Testis (tissue), 5 donors: ENCODE measurements at places on chromosomes 5 and 9. TPM values are rescaled to one million over a fixed set of nuclear protein-coding genes. Genes with fewer than 3 reads are reported as not detected.

DNA sequence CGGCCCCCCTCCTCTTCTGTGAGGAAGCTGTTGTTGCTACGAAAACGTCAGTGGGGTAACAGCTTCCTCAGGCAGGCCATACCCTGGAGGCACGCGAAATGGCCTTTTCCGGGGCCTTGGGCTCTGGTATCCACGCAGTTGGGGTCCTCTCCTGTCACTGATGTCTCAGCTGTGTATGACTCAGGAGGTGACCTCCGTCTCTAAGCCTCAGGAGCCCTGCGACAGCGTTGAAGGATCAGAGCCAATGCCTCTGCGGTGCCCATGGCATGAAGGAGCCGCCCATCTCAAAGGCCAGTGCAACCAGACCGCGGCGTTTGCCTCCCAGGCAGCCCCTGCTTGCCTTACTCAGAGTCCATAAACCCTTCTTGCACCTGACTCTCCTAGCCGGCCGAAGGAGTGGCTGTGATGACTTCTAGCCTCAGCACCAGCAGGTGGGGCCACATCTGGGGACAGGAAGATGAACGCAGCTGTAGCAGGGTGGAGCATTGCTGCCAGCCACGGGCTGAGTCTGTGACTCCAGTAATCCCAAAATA, 1.0 kb upstream of the MXD3 start:
- no peak for DNase-seq
- H3K27me3 ChIP-seq: no peaks in the 10 kb centered on the region
- H3K4me1 ChIP-seq: peaks cover 28% of the 10 kb centered on the region
- H3K36me3 ChIP-seq: no peaks in the 10 kb centered on the region
- peak overlapping the region; percentile 7 for H3K4me3 ChIP-seq
- H3K27ac ChIP-seq: no peak overlapping the region

DNA sequence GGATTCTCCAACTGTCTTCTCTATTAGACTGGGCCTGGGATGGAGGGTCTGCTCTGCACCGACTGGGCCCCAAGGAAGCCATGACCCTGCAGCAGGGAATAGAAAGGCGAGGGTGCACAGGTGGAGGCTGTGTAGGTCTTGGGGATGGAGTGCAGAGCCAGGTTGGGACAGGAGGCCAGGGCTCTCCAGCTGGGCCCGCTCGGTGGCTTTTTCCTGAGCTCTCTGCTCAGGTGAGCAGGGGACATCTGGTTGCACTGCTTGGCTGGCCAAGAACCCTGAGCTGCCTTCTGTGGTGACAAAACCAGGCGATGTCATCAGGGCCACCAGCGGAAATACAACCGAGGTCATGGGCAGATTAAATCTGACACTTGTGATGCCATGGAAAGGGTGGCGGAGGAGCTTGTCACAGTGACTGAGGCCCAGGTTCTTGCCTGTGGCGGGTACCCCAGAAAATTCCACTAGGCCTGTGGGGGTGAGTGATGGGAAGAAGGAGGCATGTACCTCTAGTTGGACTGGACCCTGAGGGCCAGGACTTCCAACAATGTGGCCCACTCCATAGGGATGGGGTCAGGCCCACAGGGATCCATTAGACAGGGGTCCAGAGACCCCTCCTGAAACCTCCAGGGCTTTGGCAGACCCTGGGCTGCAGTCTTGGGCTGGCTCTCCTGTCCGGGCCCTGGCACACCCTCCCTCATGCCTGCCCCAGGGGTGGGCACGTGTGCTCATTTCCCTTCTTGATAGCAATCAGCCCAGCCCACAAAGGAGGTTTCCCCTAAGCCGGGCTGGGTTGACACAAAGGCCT, 4.4 kb upstream of the IL3 start:
- H3K4me1 ChIP-seq: no peaks in the 10 kb centered on the region
- no peak overlapping the region for H3K4me3 ChIP-seq
- H3K36me3 ChIP-seq: no peaks in the 10 kb centered on the region
- H3K27me3 ChIP-seq: no peaks in the 10 kb centered on the region
- peak; percentile 9 for DNase-seq

DNA sequence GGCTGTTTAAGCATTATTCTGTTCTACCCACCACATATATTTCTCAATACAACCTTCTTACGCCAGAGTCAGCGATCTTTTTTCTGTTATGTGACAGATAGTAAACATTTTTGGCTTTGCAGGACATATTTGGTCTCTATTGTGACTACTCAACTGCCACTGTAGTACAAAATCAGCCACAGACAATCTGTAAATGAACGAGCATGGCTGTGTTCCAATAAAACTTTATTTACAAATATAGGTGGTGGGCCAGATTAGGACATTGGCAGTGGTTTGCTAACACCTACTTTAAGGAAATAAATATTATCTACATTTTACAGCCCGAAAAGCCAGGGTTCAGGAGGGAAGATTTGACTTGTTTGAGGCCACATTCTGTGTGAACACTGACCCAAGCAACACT, 40.2 kb upstream of the FBXW11 start:
- DNase-seq: no peak
- peaks cover 10% of the 10 kb centered on the region for H3K4me1 ChIP-seq
- no peak overlapping the region for H3K4me3 ChIP-seq

DNA sequence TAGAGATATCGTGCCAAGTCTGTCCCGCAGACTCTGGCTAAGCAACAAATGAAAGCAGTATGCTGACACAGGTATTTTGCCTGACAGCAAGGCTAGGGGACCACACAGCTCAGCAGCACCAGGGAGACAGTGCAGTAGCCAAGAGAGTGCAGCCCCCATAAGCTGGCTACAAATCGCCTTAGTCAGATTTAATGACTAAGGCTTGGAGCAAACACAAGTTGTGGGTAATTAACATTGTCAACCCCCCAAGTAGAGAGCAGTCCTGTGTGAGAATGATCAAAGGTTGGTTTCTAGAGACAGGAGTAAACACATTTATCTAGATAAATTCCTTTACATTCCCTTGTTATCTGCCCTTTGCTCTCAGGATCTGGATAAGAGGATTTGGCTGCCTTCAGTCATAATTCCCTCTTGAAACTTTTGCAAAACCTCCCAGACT, 1434.5 kb upstream of the CDH6 start:
- H3K4me3 ChIP-seq: no peak overlapping the region
- no peaks in the 10 kb centered on the region for H3K4me1 ChIP-seq
- no peak for DNase-seq
- no peaks in the 10 kb centered on the region for H3K36me3 ChIP-seq

DNA sequence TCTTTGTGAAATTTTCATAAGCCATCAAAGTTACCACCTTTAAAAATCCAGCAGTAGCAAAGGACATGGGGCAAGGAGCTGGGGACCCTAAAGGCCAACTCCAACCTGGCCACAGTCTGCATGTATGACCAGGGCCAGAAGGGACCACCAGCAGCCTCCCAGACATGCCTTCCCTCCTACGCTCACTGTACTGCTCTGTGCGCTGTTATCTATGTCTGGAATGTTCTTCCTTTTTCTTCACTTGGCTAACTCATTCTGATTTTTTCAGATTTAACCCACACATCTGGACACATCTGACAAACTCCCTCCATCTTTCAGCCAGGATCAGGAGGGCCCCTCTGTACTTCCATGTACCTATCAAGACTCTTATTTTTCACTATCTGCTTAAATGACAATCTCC, 47.6 kb upstream of the TRAF1 start:
- no peaks in the 10 kb centered on the region for H3K27me3 ChIP-seq
- peak overlapping the region; percentile 63 for H3K27ac ChIP-seq
- no peak for DNase-seq
- H3K4me1 ChIP-seq: peaks cover 12% of the 10 kb centered on the region
- no peak overlapping the region for H3K4me3 ChIP-seq

DNA sequence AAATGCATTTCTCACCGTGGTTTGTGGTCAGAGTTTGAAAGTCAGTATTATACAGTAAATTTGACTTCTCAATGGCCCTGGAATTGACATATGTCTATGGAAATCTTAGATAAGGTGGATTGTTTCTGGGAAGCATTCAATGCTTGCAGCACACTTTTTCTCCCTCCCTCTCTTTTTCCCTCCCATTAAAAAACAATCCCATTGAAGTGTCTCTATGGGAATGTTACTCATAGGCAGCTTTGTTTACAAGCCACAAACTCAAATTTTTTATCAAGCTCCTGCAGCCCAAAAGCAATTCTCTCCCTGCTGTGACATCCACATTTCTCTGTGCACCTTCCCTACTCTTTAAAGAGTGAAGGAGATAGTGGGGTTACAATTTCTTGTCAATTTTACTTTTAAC, 292.1 kb downstream of the ARRDC3 start:
- H3K27ac ChIP-seq: no peak overlapping the region
- DNase-seq: no peak
- H3K27me3 ChIP-seq: no peaks in the 10 kb centered on the region

DNA sequence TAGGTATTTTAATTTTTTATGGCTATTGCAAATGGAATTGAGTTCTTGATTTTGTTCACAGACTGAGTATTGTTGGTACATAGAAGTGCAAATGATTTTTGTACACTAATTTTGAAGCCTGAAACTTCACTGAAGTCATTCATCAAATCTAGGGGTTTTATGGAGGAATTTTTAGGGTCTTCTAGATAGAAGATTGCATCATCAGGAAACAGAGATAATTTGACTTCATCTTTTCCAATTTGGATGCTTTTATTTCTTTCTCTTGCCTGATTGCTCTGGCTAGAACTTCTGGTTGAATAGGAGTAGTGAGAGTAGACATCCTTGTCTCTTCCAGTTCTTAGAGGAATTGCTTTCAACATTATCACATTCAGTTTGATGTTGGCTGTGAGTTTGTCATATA, 58.2 kb upstream of the SNCAIP start:
- no peaks in the 10 kb centered on the region for H3K4me1 ChIP-seq
- H3K4me3 ChIP-seq: no peak overlapping the region
- no peak for DNase-seq
- no peak overlapping the region for H3K27ac ChIP-seq
- H3K27me3 ChIP-seq: no peaks in the 10 kb centered on the region

DNA sequence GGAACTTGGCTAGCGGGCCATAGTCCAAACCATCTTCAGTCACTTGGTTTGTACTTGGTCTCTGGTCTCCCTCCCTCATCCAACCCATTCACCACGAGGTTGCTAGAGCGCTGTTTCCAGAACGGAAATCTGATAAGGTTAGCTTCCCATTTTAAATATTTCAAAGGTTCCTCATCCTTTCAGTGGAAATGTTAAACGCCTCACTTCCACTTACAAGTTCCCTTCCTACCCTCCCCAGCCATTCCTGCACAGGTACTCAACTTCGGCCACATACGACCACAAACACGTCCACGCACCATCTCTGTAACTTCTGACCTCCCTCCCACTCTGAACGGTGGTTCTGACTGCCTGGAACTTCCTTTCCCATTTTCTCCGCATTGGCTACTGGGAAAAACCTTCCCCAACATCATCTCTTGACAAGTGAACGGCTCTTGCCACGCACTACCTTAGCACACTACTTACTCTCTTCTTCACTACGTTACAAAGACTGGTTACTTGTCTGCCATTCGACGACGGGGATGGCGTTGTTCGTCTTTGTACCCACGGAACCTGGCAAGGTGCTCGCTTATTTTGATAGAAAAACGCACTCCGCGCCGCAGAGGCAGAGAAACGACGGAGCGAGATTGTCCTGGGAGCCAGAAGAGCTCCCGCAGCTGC, 629 bp downstream of the CCNH start:
- H3K4me3 ChIP-seq: peak overlapping the region; percentile 65
- H3K4me1 ChIP-seq: no peaks in the 10 kb centered on the region
- no peaks in the 10 kb centered on the region for H3K27me3 ChIP-seq
- peak overlapping the region; percentile 94 for H3K27ac ChIP-seq

DNA sequence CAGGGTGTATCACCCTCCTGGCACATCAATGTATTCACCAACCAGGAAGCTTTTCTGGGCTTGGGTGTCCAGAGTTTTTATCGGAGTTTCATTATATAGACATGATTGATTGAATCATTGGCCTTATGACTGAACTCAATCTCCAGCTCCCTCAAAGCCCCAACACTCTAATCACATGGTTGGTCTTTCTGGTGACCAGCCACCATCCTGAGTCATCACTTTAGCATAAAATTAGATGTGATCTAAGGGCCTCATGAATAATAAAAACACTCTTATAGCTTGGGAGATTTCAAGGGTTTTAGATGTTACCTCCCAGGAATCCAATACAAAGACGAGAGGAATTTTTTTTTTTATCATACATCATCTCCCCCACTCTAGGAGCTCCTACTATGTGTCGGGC, 7.7 kb upstream of the PBX3 start:
- DNase-seq: no peak
- no peak overlapping the region for H3K4me3 ChIP-seq
- H3K27me3 ChIP-seq: no peaks in the 10 kb centered on the region
- no peaks in the 10 kb centered on the region for H3K4me1 ChIP-seq

DNA sequence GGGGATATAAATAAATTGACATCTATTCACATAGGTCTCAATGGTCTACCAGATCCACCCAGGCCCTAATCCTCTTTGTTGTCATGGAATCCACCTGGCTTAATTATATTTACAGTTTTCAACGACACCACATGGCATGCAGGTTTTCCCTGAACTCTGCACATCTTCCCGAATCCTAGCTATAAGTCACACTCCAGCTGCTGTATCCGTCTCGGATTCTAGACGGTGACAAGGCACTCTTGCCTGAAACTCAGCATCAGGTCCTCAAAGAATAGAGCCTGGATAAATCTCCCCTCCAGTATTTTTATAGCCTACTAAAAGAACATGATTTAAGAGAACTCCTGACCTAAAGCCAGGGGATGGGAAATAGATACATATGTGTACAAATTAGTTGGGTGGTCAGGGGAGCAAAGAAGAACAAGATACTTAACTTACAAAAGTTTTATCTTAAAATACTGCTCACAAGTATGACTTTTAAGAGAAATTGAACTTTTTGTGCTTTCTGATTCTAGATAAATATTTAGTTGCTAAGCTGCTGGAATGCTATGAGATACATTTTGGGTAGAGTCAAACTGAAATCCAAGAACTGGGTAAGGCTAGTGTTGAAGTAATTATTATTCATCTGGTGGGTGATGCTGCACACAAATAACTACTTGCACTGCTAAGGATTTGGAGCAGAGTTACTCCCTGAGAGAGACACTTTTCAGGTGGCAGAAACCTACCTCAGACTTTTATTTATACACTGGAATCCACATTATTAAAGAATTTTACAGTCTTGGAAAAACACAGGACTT, 187.3 kb downstream of the EFNA5 start:
- no peaks in the 10 kb centered on the region for H3K36me3 ChIP-seq
- DNase-seq: no peak
- peaks cover 4% of the 10 kb centered on the region for H3K4me1 ChIP-seq
- no peak overlapping the region for H3K27ac ChIP-seq

GCNT4 gene
- total RNA-seq: 2.7 TPM

ALDH1A1 gene
- 337 TPM for total RNA-seq

IL7R gene
- total RNA-seq: 7.6 TPM

ZFYVE16 gene
- 50.0 TPM for total RNA-seq

FCN1 gene
- 0.19 TPM for total RNA-seq

FAM221B gene
- total RNA-seq: 4.2 TPM

PTPDC1 gene
- total RNA-seq: 35.0 TPM

SPATA24 gene
- 45.2 TPM for total RNA-seq

COMMD10 gene
- 29.7 TPM for total RNA-seq
